ENCODE measurements at places on chromosomes 3 and 15.

- no peak for DNase-seq
Measured at GRCh38 chr15:63019511-63020109, 22.9 kb upstream of the TPM1 start.

GRCh38 chr15:85852969-85853368 lies 58.2 kb upstream of the KLHL25 start:
- DNase-seq = no peak

GRCh38 chr3:24538891-24539290 lies 44.2 kb upstream of the THRB start:
- no peak for DNase-seq

- no peak for DNase-seq
Measured at GRCh38 chr3:132721479-132722164, 587 bp downstream of the NPHP3 start.

Data from HL-60 (cell line).